ENCODE measurements at places on chromosomes 4 and X. TPM values are rescaled to one million over a fixed set of nuclear protein-coding genes. Genes with fewer than 3 reads are reported as not detected.

DNA sequence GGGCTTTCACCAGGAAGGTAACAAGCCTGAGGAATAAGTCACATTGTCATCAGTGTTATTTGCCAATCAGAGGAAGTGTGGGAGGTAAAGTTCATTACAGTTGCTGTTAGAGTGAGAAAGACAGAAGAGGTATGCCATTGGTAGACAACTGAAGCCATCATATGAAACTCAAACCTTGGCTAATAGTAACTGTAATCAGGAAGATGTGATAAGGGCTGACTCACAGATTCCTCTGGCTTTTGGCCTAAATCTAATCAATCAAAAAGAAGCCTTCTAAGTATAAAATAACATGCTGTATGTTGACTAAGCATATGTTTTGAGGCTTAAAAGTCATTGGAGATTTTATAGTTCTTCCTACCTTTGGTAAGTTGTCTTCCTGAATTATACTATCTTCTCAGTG, 242.8 kb downstream of the PCDH7 start:
- no peak for DNase-seq

DNA sequence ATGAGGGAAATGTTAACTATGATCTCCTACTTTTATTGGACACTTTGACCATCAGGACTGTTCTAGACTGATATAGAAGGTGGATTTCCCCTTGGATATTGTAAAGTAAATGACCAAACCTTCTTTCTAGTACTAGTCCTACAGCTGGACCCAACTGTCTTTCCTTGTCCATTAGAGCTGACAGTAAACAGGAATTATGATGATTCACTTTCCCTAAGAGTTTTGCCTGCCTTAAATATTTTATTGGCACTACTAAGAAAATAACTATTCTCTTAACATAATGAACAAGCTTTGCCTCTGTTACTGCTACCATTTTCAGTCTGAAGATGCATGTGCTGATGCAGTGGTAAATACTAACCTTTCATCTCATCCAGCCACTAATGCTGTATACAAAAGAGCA, 915.4 kb downstream of the CENPC start:
- DNase-seq = no peak

GRCh38 chr4:42588909-42589308, 68.0 kb downstream of the ATP8A1 start:
- DNase-seq = no peak

DNA sequence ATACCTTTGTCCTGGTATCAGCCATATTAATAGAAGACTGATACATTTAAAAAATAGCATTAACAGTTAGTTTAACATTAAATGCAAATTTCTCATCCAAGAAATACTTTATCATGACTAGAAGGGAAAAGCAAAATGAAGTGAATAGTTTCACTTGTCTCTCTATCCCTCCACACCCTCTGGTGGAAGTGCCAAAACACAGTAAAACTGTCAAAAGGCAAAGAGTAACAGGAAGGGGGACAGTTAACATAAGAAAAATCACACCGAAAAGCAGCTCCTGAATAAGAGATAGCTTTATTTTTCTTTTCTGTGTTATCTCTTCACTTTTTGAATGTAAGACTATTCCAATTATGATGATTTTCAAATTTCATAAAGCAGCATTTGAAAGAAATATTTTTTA, 187.2 kb downstream of the FBXW7 start:
- peak; percentile 2 for DNase-seq

DNA sequence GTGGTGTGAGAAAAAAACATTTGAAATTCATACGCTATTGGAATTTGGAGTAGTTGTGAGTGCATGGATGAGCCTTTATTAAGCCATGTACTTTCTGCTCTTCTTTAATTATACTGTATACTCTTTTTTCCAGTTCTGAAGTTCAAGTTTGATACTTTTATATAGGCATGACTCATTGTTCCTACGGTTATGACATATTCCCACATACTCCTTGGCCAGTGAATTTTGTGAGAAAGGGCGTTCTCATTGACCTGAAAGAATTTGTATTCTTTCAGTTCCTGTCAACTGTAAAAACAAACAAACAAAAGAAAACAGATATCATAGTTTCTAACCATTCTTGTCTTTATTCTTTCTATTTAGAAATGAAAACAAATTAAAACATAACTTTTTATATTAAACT, 407.3 kb downstream of the MAPK10 start:
- DNase-seq = no peak

- DNase-seq = no peak
Measured at GRCh38 chr4:182828360-182829025, 88.7 kb downstream of the DCTD start.

GRCh38 chr4:5554376-5554775, 154.0 kb downstream of the EVC2 start:
- DNase-seq = no peak

GRCh38 chrX:51296138-51296537, 36.5 kb upstream of the NUDT10 start:
- no peak for DNase-seq

DNA sequence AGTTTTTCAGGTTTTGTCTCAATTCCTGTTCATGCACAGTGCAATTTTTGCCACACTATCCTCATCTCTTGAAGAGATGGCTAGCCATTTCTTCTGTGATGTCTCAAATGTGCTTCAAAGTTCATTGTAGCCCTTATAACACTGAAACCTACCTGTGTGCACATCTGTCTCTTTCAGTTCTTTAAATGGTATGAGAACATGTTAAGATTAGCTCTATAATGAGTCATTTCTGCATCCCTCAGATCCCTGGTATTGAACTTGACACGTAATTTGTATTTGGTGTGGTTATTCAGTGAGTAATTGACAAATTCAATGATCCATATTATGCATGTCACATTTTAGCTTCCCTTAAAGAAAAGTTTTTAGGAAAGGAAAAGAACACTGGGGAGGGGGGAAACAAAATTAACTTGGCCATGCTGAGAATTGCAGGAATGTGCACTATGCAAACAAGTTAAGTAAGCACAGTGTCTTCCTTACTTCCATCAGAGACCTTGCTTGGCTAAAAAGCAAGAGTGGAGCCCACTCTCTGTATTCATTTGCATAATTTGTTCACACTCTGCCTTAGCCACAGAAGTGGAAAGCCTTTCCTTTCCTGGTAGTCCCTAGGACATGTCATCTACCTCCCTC, 659.8 kb upstream of the MAGEB2 start:
- no peak for DNase-seq

DNA sequence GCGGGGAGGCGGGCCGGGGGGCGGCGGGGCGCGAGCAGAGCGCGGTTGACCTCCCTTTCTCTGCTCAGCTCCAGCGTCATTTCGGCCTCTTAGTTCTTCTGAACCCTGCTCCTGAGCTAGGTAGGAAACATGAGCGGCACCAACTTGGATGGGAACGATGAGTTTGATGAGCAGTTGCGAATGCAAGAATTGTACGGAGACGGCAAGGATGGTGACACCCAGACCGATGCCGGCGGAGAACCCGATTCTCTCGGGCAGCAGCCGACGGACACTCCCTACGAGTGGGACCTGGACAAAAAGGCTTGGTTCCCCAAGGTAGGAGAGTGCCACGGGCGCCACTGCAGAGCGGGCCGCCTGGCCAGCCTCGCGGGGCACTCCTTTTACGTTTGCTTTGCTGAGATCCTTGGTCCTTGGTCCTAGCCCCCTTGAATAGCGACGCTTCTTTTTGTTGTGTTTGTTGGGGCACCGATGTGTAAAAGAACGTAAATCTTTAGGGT, at the start of gene HTATSF1:
Gene HTATSF1 (plus strand): TSS at position 37 of the 497 bp plus-strand sequence. CDS start 93 bp downstream, at position 130.
- no peak for DNase-seq

GRCh38 chr4:47562297-47562696, 77.2 kb downstream of the ATP10D start:
- no peak for DNase-seq

DNA sequence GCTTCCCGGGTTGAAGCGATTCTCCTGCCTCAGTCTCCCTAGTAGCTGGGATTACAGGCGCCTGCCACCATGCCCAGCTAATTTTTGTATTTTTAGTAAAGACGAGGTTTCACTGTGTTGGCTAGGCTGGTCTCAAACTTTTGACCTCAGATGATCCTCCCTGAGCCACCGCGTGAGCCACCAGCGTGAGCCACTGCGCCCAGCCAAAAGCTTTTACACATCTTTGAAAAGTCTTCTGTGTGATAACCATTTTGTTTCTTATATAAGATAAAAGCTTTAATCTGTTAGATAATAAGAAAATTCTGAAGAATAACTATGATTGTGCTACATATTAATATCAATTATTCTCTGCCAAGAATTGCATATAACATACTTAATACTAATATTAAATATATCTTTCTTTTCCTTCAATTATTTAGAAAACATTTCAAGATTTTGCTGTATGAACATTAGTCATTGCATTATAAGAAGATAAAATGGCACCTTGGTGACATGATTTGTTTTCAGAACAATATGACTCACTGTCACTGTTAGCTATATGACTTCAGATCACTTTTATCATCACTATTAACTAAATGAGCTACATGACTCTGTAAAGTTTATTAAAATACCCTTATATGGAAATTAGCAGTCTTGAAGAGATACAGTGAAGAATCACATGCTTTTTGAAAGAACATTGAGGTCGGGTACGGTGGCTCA, 33.4 kb downstream of the RUFY3 start:
- DNase-seq = no peak

GRCh38 chrX:152072236-152072635, 66.1 kb downstream of the MAGEA10 start:
- no peak for DNase-seq

GRCh38 chr4:113146876-113147358, 97.5 kb downstream of the ANK2 start:
- DNase-seq = no peak

DNA sequence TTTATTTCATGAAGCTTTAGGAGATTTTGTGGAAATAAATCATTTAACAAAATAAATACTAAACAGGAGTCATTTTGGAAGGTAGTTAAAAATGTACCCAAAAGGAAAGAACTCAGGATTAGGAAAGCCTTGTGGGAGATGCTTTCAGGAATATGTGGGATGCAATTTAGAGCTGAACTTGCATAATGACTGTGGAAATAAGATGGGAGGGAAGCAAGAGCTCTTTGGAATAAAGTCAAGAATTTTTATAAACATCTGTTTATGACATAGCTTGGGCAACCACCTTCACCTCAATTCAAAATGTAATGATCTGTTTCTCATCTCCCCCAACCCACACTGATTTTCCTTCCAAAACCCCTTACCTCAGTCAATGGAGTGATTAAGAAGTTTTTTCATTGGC, 623.8 kb downstream of the FAT4 start:
- no peak for DNase-seq

- no peak for DNase-seq
Measured at GRCh38 chr4:3213106-3213425, 35.9 kb upstream of the MSANTD1 start.

Gene EREG
- 0.18 TPM for total RNA-seq

Gene PPP1R3F
- 25.1 TPM for total RNA-seq

Gene ART3
- total RNA-seq = 72.7 TPM

Gene SH3RF1
- 16.7 TPM for total RNA-seq

Gene F9
- not detected for total RNA-seq

Gene WFS1
- total RNA-seq = 47.9 TPM

Gene GPR50
- total RNA-seq = not detected

Gene AMBN
- total RNA-seq = not detected

Gene IGSF1
- 6.5 TPM for total RNA-seq

Gene ADGRG4
- total RNA-seq = not detected

Gene PLXNB3
- total RNA-seq = 9.9 TPM

Gene TMEM187
- 9.1 TPM for total RNA-seq

Gene CTPS2
- 6.3 TPM for total RNA-seq

Gene SLC6A8
- 140 TPM for total RNA-seq

Data from right cardiac atrium (tissue), 5 donors.